Anterior cingulate cortex (tissue), 58 donors: ENCODE measurements at places on chromosomes 5 and 9.

GRCh38 chr5:150321784-150322183 lies 19.1 kb upstream of the ARSI start:
- DNase-seq, result no peak

DNA sequence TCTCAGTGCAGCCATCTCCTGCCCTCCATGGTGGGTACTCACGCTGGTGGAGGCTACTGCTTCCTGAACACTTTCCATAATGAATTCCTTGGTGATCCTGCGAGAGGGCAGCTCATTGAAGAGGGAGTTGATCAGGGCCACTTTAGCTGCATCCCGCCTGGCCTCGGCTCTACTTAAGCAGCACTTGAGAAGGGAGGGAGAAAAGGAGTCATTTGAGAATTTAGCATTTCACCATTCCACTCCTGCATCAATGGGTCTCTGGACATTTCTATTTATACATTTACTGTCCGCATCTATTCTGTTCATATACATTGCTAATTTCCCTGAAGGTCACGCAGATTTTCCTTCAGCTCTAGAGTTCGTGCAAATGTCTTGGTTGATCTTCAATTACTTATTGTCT lies 35.1 kb downstream of the LIX1 start:
- no peak for DNase-seq

DNA sequence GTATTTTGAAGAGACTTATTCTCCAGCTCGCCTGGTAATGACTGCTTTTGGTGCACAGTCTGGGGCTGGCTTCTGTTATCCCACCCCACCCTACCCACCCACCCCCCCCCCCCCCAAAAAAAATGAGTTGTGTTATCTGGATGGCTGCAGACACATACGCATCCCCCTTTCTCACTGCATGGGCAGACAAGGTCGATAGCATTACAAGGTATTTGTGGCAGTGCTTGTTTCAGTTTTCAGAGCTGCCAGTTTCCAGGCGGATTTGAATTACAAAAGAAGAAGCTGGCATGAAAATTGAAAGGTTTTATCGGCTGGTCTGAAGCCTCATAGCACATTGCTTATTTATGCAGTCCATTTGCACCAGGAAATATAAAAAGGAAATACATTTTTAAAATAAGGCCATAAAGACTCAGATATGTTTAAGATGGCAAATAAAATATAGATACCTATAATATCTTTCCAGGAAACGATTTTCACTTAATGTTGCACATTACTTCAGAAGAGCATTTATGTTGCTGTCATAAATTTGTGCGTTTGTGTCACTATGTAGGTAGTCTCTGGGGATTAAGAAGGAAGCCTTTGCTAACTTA lies 85.1 kb upstream of the GRHPR start:
- DNase-seq, result no peak

- no peak for DNase-seq
These were observed 138.4 kb downstream of the GADD45G start for GRCh38 chr9:89743216-89743572.
